Camera-type eye (tissue), 1 donor: ENCODE measurements at places on chromosomes 12 and 14. TPM values are rescaled to one million over a fixed set of nuclear protein-coding genes. Genes with fewer than 3 reads are reported as not detected.

Gene EID3
- 12.6 TPM for total RNA-seq

Gene EIF2S3B
- total RNA-seq = 0.55 TPM

Gene WNT1
- not detected for total RNA-seq

Gene TCL1B
- not detected for total RNA-seq

Gene MIS18BP1
- 38.7 TPM for total RNA-seq

Gene TMTC2
- total RNA-seq = 121 TPM

Gene CAPZA3
- not detected for total RNA-seq

Gene CABP1
- total RNA-seq = 5.7 TPM

Gene RNASE7
- 0.55 TPM for total RNA-seq

Gene TGFB3
- 51.6 TPM for total RNA-seq

Gene SLC10A1
- total RNA-seq = not detected

Gene PRPH
- total RNA-seq = 18.9 TPM

Gene TMCC3
- 10.1 TPM for total RNA-seq

Gene STON2
- total RNA-seq = 338 TPM

Gene MYG1
- total RNA-seq = 36.4 TPM

Gene DNAJC22
- 1.4 TPM for total RNA-seq

Gene KSR2
- 2.0 TPM for total RNA-seq

Gene BIN2
- 4.2 TPM for total RNA-seq

Gene BORCS5
- total RNA-seq = 23.9 TPM

Gene UBR7
- 44.7 TPM for total RNA-seq

Gene TTC9
- 8.9 TPM for total RNA-seq

Gene CMKLR1
- total RNA-seq = 4.0 TPM

Gene LYSET
- total RNA-seq = 11.0 TPM

Gene NPFF
- total RNA-seq = not detected

Gene KRT6B
- 1.2 TPM for total RNA-seq

Gene OTOGL
- total RNA-seq = 0.60 TPM

Gene APOF
- not detected for total RNA-seq

Gene KRT74
- total RNA-seq = not detected

Gene NOVA1
- 45.1 TPM for total RNA-seq

Gene DIO2
- 21.3 TPM for total RNA-seq
